ENCODE measurements at places on chromosomes 12 and 14. TPM values are rescaled to one million over a fixed set of nuclear protein-coding genes. Genes with fewer than 3 reads are reported as not detected.

CCDC196 gene
- not detected for total RNA-seq

TSPAN8 gene
- not detected for total RNA-seq

DDIT3 gene
- total RNA-seq, result 136 TPM

BHLHE41 gene
- 4.7 TPM for total RNA-seq

GLS2 gene
- total RNA-seq, result 0.36 TPM

LRIG3 gene
- total RNA-seq, result 96.1 TPM

OR6C2 gene
- not detected for total RNA-seq

MYO1H gene
- not detected for total RNA-seq

KCNH3 gene
- not detected for total RNA-seq

KRT6C gene
- not detected for total RNA-seq

GRCh38 chr14:45810152-45810872 is 557.3 kb upstream of the MIS18BP1 start:
- no peak overlapping the region for H3K4me3 ChIP-seq
- no peaks in the 10 kb centered on the region for H3K4me1 ChIP-seq
- H3K27ac ChIP-seq, result no peak overlapping the region
- H3K27me3 ChIP-seq, result no peaks in the 10 kb centered on the region

- peak; percentile 99 for DNase-seq
- peak overlapping the region; percentile 55 for H3K4me3 ChIP-seq
- peak overlapping the region; percentile 66 for H3K27ac ChIP-seq
- H3K4me1 ChIP-seq, result peaks cover 12% of the 10 kb centered on the region
Observed at GRCh38 chr14:100297320-100298300, 8.6 kb downstream of the SLC25A29 start.

DNA sequence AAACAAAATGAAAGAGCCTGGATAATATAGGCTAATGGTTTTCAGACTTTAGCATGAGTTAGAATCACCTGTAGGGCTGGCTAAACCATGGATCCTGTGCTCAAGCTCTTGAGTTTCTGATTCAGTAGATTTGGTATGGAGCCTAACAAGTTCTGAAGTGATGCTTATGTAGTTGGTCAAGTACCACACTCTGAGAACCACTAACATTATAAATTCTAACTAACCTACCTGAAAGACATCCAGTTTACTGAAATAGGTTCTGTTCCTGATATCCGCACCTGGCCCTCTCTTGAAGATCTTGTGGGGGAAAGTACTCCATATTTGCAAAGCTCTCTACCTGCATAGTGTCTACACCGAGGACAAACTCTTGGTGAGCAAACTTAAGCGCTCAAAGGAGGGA is 59.4 kb upstream of the VSX2 start:
- no peaks in the 10 kb centered on the region for H3K27me3 ChIP-seq
- no peak overlapping the region for H3K4me3 ChIP-seq
- DNase-seq, result peak; percentile 19
- H3K4me1 ChIP-seq, result no peaks in the 10 kb centered on the region
- H3K36me3 ChIP-seq, result no peaks in the 10 kb centered on the region
- H3K27ac ChIP-seq, result no peak overlapping the region

GRCh38 chr12:31008961-31009840 is 64.5 kb upstream of the DDX11 start:
- H3K27me3 ChIP-seq, result no peaks in the 10 kb centered on the region
- no peaks in the 10 kb centered on the region for H3K36me3 ChIP-seq
- peaks cover 8% of the 10 kb centered on the region for H3K4me1 ChIP-seq
- no peak overlapping the region for H3K4me3 ChIP-seq
- no peak for DNase-seq

DNA sequence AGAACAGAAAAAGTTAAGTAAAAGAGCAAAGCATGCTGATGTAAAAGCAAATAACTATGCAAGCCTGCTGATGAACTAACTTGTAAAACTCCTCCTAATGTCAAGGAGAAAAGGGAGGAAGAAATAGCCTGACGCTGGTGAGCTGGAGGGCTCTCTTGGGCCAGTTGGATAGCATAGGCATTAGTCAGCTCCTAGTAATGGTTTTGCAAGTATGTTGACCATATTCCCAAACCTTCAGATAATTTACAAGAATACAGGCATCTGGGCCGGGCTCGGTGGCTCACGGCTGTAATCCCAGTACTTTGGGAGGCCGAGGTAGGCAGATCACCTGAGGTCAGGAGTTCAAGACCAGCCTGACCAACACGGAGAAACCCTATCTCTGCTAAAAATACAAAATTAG is 871.4 kb downstream of the C12orf50 start:
- H3K27me3 ChIP-seq, result no peaks in the 10 kb centered on the region
- H3K4me3 ChIP-seq, result no peak overlapping the region
- DNase-seq, result peak; percentile 47
- H3K4me1 ChIP-seq, result peaks cover 5% of the 10 kb centered on the region
- no peaks in the 10 kb centered on the region for H3K36me3 ChIP-seq

DNA sequence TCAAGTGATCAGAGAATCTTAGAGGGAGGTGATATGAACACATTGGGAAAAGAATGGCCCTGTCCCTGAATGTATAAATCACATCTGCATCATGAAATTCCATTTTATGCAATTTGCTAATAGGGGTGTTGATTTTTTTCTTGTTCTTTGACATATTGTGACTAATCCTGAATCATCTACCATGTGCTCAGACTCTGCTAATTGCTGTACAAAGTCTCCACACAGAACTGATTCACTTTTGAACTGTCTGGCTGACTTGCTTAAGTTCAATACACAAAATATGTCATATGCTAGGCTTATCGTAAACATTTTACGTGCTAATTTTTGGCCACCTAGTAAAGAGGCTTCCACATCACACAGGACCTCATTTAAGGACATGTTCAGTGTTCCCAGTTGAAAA is 2.6 kb downstream of the TMEM132D start:
- H3K27me3 ChIP-seq, result no peaks in the 10 kb centered on the region
- no peaks in the 10 kb centered on the region for H3K36me3 ChIP-seq
- H3K27ac ChIP-seq, result no peak overlapping the region
- peak; percentile 54 for DNase-seq

DNA sequence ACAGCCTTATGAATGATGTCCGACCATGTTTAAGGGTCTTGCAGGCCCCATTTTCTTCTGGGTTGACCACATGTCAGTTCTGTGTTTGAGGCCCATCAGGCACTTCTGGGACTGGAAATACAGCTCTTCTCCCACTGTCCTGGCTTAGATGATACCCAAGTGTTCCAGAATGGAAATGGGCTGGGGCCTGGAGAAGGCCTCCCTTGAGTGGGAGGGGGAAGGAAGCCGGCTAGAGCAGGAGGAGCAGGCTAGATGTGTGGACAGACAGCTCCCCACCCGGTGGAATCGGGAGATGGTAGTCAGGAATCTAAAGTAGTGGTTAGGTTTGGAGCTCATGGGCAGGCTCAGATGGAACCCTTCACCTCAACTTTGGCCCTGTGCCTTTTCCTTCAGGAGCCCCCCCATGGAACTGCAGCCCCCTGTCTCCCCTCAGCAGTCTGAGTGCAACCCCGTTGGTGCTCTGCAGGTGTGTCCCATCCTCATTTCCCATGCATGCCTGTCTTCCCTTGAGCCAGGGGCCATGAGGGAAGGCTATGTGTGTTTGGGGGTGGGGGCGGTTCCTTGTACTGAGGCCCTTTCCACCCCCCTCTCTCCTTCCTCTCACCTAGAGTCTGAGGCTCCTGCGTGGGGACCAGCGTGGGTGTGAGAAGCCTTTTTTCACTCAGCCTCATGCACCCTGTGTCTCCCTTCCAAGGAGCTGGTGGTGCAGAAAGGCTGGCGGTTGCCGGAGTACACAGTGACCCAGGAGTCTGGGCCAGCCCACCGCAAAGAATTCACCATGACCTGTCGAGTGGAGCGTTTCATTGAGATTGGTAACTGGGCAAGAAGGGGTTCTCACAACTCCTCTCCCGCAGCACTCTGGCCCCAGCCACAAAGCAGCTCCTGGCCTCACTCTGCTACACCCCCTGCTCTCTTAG is 3.0 kb downstream of the NPFF start:
- peaks cover 27% of the 10 kb centered on the region for H3K36me3 ChIP-seq
- no peaks in the 10 kb centered on the region for H3K27me3 ChIP-seq
- H3K4me1 ChIP-seq, result peaks cover 69% of the 10 kb centered on the region
- peak; percentile 67 for DNase-seq
- H3K27ac ChIP-seq, result peak overlapping the region; percentile 82
- H3K4me3 ChIP-seq, result no peak overlapping the region

DNA sequence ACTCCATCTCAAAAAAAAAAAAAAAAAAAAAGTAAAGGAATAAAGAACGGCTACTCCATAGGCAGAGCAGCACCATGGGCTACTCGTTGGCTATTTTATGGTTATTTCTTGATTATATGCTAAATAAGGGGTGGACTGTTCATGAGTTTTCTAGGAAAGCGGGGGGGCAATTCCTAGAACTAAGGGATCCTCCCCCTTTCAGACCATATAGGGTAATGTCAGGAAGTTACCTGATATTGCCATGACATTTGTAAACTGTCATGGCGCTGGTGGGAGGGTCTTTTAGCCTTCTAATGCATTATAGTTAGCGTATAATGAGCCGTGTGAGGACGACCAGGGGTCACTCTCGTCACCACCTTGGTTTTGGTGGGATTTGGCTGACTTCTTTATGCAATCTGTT is 142.3 kb downstream of the GLT1D1 start:
- no peaks in the 10 kb centered on the region for H3K27me3 ChIP-seq
- no peaks in the 10 kb centered on the region for H3K36me3 ChIP-seq
- no peaks in the 10 kb centered on the region for H3K4me1 ChIP-seq
- H3K4me3 ChIP-seq, result no peak overlapping the region

- peak overlapping the region; percentile 90 for H3K27ac ChIP-seq
- no peaks in the 10 kb centered on the region for H3K36me3 ChIP-seq
- H3K4me1 ChIP-seq, result peaks cover 34% of the 10 kb centered on the region
- peak; percentile 46 for DNase-seq
- no peaks in the 10 kb centered on the region for H3K27me3 ChIP-seq
Observed at GRCh38 chr12:65640489-65640901, 183.8 kb upstream of the HMGA2 start.

GRCh38 chr12:105332925-105333324 is 2.4 kb downstream of the C12orf75 start:
- H3K27ac ChIP-seq, result peak overlapping the region; percentile 75
- H3K4me3 ChIP-seq, result no peak overlapping the region
- H3K4me1 ChIP-seq, result peaks cover 50% of the 10 kb centered on the region
- no peak for DNase-seq
- H3K36me3 ChIP-seq, result no peaks in the 10 kb centered on the region

All from osteoblast (primary cell).